ENCODE measurements at places on chromosomes 7 and 10. TPM values are rescaled to one million over a fixed set of nuclear protein-coding genes. Genes with fewer than 3 reads are reported as not detected.

DNA sequence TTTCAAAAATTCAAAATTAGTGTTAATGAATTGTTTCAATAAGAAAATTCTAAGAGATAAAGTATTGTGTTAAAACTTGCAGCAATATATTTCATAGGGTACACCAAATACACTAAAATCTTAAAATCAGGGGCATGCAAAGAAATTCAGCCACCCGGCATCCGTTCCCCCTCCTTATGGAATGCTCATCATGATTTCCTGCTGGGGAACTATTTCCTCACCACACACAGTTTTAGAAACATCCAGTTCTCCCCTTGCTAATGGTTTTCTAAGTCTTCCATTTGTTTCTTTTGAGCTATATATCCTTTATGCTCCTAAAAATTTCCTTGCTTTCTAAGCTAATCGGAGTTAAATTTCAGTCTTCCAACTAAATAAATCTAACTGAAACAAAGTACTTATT is 60.7 kb downstream of the CHCHD3 start:
- DNase-seq = no peak

Gene FAM170B
- not detected for total RNA-seq

GRCh38 chr10:97726636-97727178 is 10.2 kb upstream of the ZFYVE27 start:
- no peak for DNase-seq

Gene FAM25A
- total RNA-seq = not detected

DNA sequence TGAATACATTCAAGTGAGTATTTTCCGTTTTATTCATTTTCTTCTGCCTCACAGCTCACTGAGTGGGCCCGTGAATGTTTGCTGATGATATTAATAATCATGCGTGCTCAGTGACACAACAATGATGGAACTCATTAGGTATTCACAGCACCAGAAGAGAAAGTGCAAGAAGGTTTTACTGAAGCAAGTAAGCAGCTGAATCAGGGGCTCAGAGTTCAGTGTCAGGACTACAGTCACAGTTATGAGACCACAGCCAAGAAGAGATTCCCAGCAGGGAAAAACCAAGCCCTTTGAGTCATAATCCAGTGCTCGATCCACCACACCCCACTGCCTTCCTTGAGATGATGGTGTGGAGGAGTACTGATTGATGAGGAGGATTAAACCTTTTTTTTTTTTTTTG is 247.4 kb downstream of the KIAA1217 start:
- DNase-seq = no peak

Gene AKR1D1
- not detected for total RNA-seq

GRCh38 chr7:101795461-101795860 is 22.0 kb upstream of the CUX1 start:
- no peak for DNase-seq

Measured in frontal cortex (tissue), 4 donors.